LHCN-M2 (cell line): ENCODE measurements at places on chromosomes 11 and 22. TPM values are rescaled to one million over a fixed set of nuclear protein-coding genes. Genes with fewer than 3 reads are reported as not detected.

Gene OR52I1
- total RNA-seq = not detected in 2 replicates

DNA sequence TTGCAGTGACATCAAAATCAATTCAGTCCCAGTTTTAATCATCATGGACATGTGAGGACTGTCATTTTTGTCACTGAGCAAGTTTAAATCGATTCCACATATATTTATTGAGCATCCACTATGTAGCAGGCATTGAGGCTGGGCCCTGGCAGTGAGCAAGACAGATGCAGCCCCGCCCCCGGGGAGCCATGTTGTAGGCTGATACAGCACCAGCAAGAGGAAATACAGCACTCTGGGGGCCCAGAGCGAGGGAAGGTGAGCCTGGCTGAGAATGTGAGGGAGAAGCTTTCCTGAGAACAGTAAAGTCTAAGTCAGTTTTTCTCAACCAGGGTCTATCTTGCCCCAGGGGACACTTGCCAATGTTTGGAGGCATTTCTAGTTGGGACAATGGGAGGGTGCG, 108.6 kb upstream of the ASPHD2 start:
- DNase-seq = no peak

GRCh38 chr11:19979519-19979845, 180.8 kb downstream of the DBX1 start:
- no peak for DNase-seq

DNA sequence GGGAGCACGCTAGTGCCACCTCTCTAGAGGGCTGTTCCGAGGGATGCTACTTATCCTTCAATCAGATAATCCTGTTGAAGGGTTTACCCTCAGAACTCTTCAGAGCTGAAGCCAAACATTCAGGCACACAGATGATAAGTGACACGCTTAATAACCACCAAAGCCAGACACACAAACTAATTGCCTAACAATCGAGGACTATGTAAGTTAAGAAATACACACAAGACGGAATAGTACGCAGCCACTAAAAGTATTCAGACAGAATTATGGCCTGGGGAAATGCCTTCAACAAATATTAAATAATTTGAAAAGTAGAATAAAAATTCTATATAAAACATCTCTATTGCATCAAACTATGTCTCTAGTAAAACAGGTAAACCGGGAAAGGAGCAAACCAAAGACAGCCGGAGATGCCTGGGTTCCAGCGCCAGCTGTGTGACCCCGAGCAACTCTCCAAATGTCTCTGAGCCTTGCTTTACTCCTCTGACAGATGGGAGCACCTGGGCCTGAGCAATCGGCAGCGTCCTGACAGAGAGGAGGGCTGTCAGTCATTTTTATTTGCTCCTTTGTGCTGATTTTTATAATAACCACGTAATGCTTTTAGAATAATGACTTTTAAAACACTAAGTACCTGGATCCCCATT, 11.3 kb downstream of the LRFN4 start:
- no peak for DNase-seq

- no peak for DNase-seq
Observed at GRCh38 chr22:50182176-50183081, 3.3 kb upstream of the TRABD start.

GRCh38 chr11:79481795-79482194, 41.0 kb upstream of the TENM4 start:
- DNase-seq = no peak

DNA sequence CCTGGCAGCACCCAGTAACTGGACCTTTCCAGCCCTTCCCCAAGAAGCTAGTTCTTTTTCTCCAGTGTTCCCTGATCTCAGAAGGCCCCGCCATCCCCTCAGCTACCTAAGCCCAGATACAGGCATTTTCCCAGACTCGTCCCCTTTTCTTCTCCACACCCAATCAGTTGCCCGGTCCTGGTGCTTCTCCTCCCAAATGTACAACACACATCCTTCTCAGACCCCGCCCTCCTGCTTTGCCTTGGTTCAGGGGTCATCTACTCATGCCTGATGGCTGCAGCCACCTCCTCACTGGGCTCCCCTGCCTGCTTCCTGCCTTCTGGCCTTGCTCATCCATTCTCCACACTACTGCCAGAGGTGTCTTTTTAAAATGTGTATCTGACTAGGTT, 6.5 kb downstream of the TKFC start:
- no peak for DNase-seq

- DNase-seq = no peak
Observed at GRCh38 chr11:72781313-72782080, 12.3 kb downstream of the STARD10 start.

DNA sequence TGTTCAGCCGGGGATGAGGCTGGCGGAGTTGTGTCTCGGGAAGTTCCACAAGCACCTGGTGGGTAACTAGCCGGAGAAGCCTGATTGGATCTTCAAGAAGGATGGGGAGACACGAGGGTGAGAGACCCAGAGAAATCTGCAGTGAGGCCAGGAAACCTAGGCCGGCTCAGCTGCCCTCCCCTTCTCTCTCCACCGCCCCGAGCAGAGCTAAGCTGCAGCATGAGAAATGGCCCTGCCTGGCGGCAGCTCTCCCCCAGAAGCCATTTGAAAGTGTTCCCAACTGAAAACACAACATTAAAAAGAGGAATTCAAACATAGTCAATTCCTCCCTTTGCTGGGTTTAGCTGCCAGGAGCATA, 77.8 kb upstream of the SHISAL1 start:
- DNase-seq = no peak

- no peak for DNase-seq
Observed at GRCh38 chr22:23688571-23688970, 2.2 kb upstream of the RGL4 start.

DNA sequence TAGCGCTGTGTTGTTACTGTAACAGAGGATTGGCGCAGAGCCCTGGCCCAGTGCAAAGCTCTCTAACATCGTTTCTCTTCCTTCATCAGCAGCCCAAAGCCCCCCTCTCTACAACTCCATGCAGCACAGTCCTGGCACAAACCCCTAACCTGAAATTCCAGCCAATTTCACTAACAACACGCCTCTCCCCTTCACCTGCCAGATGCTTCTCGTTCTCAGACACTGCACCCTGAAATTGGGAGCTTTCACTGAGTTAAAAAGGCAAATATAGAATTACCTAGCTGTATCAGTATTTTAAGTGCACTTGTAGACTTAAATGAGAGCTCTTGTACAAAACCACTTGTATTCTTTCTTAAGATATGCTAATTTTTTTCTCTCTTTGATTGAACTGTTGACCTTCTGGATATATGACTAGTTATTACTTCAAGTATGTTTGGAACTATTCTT, 16.3 kb downstream of the GRAP2 start:
- DNase-seq = no peak

DNA sequence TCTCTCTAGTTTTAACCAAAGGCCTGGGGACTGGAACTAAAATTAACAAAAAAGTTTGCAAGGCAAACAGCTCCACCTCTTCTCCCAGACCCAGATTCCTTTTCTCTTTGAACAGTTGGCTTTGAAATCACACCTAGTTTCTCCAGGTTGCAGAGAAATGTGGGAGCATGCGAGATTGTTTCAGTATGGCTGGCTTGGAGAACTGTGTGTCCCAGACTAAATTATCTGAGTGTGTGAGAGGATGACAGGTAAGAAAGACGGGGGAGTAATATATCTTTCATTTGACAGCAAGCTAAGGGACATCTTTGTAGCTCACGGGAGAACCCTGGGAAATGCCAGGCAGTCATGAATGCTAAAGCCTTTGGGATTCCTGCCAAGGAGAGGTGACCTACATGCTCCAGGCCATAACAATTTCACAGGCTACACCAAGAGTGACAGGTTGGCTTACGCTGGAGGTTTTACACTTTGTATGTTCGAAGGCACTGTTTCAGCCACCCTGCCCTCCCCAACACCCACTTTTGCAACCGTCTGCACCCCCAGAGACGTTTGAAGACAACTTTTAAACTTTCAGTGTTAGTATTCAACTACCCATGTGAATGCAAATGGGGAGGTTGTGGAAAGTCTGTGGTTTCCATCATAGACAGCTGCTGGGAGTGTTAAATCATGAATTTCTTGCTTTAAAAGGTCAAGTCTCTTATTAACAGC, 109.3 kb upstream of the SNX19 start:
- DNase-seq = peak; percentile 40

Gene NAV2
- total RNA-seq = 25.4 and 32.3 TPM in 2 replicates

DNA sequence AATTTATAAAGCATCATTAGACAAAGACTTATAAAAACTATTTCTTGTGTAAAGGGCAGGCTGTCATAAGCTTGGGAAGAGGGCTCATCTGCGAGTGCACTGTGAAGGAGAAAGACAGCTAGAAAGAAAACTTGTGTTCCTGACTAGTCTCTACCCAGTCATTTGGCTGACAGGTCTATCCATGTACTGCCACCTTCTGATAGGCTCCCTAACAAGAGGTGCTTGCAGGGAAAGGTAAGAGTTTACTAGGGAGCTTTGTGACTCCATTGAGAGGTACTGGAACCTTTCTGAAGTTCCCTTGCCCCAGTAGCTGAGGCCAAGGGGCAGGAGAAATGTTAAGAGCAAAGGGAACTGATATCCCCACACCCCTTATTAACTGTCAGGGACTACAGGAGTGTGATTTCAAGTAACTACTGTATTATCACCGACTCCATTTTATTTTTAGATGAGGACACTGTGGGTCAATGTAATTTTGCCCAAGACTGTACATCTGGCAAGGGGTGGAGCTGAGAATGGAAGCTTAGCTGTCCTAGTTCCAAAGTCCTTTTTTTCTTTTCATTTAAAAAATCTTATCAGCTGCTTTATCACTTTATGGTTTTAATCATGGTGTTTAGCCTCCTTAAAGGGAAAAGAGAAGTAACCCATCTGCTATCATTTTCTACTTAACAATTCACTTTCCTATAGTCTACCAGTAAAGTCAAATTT, 129.4 kb downstream of the ARHGAP20 start:
- no peak for DNase-seq

GRCh38 chr11:20457001-20457799, 69.7 kb downstream of the PRMT3 start:
- no peak for DNase-seq

DNA sequence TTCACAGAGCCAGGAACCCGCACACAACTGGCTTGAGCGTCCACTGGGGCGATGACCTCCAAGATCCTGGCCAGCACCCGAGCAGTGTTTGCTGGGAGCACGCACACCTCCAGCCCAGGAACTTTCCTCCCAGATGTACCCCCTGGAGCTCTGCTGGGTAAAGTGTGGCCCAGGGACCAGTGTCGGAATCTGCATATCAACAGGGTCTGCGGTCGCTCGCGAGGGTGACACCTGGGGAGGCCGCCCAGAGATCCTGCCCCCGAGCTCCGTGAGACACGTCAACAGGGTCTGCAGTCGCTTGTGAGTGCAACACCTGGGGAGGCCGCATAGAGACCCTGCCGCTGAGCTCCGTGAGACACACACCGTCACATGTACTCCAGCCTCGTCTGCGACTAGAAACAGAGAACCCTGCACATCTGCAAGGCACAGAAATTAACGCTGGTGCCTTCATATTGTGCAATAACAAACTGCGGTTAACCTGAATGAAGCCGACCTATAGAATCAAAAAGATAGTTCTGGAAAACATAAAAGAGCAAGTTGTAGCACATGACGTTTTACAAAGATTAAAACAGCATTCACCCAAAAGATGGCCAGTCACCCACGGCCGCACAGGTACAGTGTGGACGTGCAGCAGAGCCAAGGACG, 172.4 kb downstream of the BRD1 start:
- no peak for DNase-seq

DNA sequence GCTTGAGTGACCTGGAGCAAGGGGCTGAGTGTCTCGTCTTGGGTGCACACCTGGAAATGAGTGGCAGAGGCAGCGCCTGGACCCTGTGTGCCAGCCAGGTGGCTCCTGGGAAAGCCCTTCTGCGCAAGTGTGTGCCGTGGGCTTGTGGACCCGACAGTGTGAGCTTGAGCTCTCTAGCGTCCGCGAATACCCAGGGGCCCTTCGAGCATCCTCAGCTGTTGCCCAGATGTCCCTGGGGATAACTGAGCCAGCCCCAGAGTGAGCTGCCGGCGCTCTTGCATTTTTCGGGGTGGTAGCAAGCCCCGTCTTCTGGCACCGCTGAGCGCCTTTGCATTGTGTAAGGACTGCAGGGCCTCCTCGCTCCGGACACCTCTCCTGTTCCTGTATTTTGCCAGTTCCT, 399.2 kb downstream of the TBC1D22A start:
- peak; percentile 57 for DNase-seq

Gene CRYBB3
- total RNA-seq = not detected in 2 replicates

GRCh38 chr22:37659066-37659896, 758 bp downstream of the PDXP start:
- no peak for DNase-seq

Gene FOSL1
- total RNA-seq = 257 and 266 TPM in 2 replicates

DNA sequence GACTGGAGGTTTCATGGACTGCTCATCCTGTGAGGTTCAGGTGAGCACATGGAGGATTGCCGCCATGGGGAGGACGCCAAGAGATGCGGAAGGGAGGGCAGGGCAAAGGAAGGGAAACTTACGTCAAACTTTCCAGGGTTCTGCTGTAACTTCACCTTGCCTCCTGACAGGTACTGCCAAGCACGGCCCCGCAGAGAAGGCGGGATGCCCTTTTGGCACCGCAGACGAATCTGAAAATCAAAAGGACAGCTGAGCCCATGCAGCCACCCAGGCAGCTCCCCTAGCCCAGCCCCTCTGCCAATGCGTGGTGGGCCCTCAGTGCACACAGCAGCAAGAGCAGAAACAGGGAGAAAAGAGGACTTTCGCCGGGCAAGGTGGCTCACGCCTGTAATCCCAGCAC, 10.0 kb upstream of the CASTOR1 start:
- no peak for DNase-seq

DNA sequence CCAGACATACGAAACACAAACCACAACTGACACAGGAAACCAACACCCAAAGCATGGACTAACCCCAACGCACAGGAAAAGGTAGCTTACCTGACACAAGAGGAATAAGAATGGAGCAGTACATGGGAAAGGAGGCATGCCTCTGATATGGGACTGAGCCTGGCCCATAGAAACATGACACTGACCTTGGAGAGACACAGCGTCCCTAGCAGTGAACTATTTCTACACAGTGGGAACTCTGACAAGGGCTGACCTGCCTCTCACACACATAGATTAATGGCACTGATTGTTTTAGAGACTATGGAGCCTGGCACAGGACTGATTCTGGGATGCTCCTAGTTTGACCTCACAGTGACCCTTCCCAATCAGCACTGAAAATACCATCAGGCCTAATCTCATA, 12.0 kb downstream of the CCKBR start:
- no peak for DNase-seq

GRCh38 chr11:8262552-8263108, 1.0 kb downstream of the LMO1 start:
- peak; percentile 17 for DNase-seq

DNA sequence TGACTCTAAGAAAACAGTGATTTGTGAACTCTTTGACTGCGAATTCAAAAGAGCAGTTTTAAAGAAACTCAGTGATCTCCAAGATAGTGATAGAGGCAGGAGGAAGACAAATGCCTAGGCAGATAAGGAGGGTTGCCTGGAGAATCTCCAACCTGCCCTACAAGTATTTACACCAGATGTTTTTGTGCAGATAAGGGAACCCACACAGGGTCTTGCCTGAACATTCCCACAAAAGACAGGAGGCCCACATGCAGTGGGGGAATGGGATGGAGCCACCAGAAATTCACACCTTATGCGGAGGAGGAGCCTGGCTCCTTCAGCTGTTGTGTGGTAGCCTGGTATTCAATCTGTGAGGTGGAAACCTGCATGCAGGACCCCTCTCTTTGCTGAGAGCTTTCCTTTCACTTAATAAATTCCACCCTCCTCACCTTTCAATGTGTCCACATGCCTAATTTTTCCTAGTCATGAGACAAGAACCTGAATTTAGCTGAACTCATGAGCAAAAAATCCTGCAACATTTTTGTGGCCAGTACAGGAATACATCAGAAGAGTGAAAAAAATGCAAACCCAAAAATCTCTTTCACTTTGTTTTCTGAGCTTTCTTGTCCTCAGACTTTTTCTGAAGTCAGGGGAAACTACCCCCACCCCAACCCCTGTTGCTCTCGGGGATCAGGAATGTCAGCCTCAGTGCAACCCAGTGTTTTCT, 8.1 kb upstream of the GLYAT start:
- DNase-seq = no peak
